ENCODE measurements at places on chromosomes 1 and 21. TPM values are rescaled to one million over a fixed set of nuclear protein-coding genes. Genes with fewer than 3 reads are reported as not detected.
A peak's percentile ranks its signal among the peaks of the same experiment; 100 is the strongest.

DNA sequence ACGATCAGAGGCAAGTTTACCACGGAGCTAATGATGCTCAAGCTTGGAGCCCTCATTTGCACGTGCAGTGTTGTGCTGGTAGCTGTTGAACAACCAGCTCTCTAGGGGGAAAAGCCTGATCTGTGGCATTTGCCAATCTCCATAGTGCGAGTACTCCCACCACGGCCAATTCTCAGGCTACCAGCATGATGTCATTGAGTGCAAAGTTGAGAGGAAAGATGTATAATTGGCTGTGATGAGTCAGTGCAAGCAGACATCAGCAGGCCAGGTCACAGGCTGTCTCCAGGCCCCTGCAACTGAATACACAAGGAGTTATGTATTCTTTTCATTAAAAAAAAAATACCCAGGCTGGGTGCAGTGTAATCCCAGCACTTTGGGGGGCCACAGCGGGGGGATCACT is 233.1 kb upstream of the VAMP3 start:
- H3K27me3 ChIP-seq: no peaks in the 10 kb centered on the region
- H3K4me3 ChIP-seq: no peak overlapping the region

- no peak for DNase-seq
- H3K27me3 ChIP-seq: no peaks in the 10 kb centered on the region
- no peaks in the 10 kb centered on the region for H3K4me1 ChIP-seq
- no peak overlapping the region for H3K27ac ChIP-seq
- H3K36me3 ChIP-seq: no peaks in the 10 kb centered on the region
- H3K4me3 ChIP-seq: no peak overlapping the region
Measured at GRCh38 chr1:234132795-234133194, 228.3 kb downstream of the SLC35F3 start.

- no peaks in the 10 kb centered on the region for H3K36me3 ChIP-seq
- no peak overlapping the region for H3K4me3 ChIP-seq
- H3K4me1 ChIP-seq: peaks cover 18% of the 10 kb centered on the region
- no peak for DNase-seq
- H3K27me3 ChIP-seq: no peaks in the 10 kb centered on the region
Measured at GRCh38 chr1:32960819-32961355, 3.7 kb downstream of the RNF19B start.

GRCh38 chr1:234505769-234506102 is 26.8 kb upstream of the TARBP1 start:
- no peak overlapping the region for H3K27ac ChIP-seq
- H3K36me3 ChIP-seq: no peaks in the 10 kb centered on the region
- DNase-seq: no peak
- H3K4me3 ChIP-seq: no peak overlapping the region

- no peaks in the 10 kb centered on the region for H3K36me3 ChIP-seq
- no peaks in the 10 kb centered on the region for H3K27me3 ChIP-seq
- H3K4me1 ChIP-seq: no peaks in the 10 kb centered on the region
Measured at GRCh38 chr1:106944721-106945120, 111.8 kb upstream of the PRMT6 start.

DNA sequence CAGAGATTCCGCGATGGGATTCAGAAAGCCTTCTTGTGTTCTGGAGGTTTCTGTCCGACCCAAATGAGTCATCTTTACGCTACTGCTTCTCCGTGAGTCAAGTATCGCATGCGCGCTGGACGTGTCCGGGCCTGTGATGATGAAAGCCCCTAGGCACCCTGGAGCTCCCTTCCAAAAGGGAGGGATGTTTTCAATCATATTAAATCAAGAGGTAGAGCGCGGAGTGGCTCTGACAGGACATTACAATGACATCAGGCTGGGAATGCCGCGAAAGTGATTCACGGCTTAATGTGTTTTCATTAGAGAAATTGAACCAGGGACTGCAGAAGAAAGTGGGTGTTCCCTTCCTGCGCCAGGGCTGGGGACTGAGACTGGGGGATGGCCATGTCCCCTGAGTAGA is 48.5 kb downstream of the AJAP1 start:
- DNase-seq: no peak
- H3K4me1 ChIP-seq: no peaks in the 10 kb centered on the region
- H3K4me3 ChIP-seq: no peak overlapping the region
- H3K27me3 ChIP-seq: no peaks in the 10 kb centered on the region

DNA sequence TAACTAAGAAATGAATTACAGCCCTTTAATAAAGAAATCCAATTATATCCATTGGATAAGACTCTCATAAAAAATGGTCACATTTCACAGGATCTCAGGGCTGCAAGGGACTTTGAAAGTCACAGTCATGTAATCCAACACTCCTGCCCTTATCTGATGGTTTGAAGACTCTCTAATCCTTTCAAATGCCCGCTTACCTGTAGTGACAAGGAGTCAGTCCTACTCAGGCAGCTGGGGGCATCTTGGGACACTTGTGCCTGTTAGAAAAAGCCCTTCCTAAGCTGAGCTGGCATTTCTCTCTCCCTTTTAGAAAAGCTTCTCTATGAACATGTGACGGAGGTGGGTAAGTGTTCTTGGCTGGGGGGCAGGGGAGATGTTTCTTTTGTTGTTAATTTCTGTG is 11.0 kb upstream of the ZNF691 start:
- H3K4me1 ChIP-seq: no peaks in the 10 kb centered on the region
- DNase-seq: no peak
- no peaks in the 10 kb centered on the region for H3K36me3 ChIP-seq

GRCh38 chr1:218459450-218459849 is 114.3 kb downstream of the TGFB2 start:
- H3K27ac ChIP-seq: peak overlapping the region; percentile 89
- no peak for DNase-seq
- H3K27me3 ChIP-seq: no peaks in the 10 kb centered on the region
- H3K4me1 ChIP-seq: peaks cover 52% of the 10 kb centered on the region
- peak overlapping the region; percentile 49 for H3K4me3 ChIP-seq

Gene C1orf21
- total RNA-seq: 15.2 TPM

Gene MRAP
- not detected for total RNA-seq

Gene C1QB
- 448 TPM for total RNA-seq

Gene TEX38
- total RNA-seq: not detected
